ENCODE measurements at places on chromosomes 5 and 9.

DNA sequence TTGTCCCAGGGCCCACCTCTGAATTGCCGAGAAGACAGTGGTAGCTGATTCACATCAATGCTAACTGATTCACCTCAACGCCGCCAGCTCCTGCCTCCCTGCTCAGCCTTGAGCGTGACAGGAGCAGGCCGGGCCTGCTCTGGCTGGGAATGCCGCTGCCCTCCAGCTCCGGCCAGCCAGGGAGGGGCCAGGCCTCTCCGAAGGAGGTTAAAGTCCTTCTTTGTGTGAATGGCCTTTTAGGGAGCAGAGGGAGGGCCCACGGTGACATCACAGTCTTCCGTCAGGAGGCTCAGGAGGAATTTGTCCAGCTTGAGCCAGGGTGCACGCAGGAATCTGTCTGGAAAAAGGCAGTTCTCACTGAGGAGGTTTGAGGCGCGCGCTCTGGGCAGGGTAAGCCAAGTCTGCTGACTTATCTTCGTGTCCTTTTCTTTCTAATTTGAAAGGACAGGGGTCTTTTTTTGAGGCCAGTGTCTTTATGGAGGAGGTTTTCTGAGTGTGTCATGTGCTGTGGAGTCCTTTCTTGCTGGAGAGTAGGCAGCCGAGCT is 82.7 kb downstream of the C9orf152 start:
- DNase-seq = no peak

- DNase-seq = no peak
Measured at GRCh38 chr5:90888511-90889324, 330.1 kb downstream of the ADGRV1 start.

DNA sequence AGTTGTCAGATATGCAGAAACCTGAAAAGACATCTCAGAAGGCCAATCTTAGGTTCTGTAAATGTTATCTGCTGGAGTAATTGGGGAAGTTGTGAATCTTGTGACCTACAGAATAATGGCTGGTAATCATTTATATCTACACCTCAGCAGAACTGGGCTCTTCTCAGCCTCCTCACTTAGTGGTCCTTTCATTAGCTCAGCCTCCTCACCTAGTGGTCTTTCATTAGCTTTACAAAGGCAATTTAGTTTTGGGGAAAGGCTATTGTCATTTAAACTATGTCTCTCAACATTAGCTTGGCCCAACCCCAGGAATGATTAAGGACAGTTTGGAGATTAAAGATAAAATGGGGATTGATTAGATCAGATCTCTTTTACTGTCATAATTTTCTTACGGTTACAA is 284.2 kb upstream of the SGCD start:
- no peak for DNase-seq

- no peak for DNase-seq
Measured at GRCh38 chr9:137434498-137435380, 6.4 kb downstream of the ENTPD8 start.

DNA sequence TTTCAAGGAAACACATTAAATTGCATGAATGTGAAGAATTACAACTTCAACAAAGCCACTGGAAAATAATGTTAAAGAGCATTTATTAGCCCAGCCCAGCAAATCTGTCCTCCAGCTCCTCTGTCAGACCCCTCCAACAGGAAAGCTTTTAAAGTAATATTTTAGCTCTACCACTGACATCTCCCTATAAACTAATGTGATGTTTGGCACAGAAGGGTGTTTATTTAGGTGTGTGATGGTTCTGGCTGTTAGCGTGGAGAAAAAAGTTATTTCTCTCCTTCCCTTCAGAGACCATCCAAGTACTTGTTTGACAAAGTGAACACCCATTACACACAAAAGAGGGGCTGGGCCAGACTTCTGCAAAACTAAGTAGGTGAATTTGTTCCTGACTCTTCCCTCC is 111.9 kb upstream of the TARS1 start:
- no peak for DNase-seq

DNA sequence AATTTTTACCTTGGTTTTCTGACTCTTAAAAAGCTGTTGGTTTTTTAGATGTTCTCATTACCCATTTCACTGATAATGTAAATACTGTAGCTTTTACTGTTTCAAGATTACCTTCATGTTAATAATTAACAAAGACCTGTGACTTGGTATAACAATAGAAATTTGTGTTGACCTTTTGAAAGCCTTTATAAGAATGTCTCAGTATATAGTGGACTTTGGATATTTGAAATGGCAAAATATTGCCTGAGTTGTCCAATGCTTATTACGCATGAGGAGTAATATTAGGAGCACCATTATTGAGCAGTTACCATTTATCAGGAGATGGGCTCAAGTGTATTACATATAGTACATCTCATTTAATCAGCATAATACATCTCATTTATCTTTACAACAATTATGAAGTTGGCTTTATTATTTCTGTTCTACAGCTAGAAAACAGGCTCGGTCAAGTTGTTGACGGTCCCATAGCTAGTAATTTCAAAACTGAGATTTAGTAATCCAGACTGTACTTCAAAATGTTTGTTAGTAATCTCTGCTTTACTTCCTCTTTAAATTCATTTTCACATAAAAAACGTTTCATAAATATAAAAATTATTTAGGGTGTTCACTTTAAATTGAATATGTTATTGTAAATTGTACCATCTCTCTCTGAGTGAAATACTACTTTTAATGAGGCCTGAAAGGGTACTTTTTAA is 50.7 kb upstream of the FKTN start:
- no peak for DNase-seq

DNA sequence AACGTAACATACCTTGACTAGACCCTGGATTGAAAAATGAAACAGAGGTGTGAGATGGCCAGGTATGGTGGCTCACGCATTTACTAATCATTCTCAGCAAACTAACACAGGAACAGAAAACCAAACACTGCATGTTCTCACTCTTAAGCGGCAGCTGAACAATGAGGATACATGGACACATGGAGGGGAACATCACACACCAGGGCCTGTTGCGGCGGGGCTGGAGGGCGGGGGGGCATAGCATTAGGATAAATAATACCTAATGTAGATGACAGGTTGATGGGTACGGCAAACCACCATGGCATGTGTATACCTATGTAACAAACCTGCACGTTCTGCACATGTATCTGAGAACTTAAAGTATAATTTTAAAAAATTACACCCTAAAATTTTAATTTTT is 15.9 kb downstream of the RAPGEF6 start:
- DNase-seq = no peak

- no peak for DNase-seq
Measured at GRCh38 chr5:146342882-146343865, 4.5 kb downstream of the POU4F3 start.

- DNase-seq = no peak
Measured at GRCh38 chr9:105188746-105189145, 55.7 kb upstream of the SLC44A1 start.

GRCh38 chr5:178403956-178404600 is 171.5 kb upstream of the PHYKPL start:
- DNase-seq = no peak

DNA sequence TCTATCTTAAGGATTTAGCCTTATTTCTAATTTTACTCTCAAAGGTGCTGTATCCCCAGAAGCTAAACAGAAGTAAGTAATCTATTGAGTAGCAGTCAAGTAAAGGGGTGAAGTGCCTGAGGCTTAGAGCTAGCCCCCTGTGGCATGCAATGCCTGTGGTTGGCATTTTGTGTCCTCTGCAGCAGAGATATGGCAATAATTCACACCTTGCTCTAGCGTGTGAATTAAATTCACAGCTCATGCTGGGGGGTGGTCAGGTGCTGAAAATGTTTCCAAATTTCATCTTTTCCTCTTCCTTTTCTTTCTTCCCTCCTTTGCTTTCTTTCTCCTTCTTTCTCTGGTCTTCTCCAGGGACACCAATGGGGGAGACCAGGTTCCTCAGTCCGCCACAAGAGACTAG is 262.1 kb downstream of the GABRB2 start:
- DNase-seq = no peak
